ENCODE measurements at places on chromosomes 3 and 15.

- no peak for DNase-seq
- H3K4me3 ChIP-seq, result no peak overlapping the region
- H3K36me3 ChIP-seq, result peaks cover 26% of the 10 kb centered on the region
- H3K4me1 ChIP-seq, result peaks cover 86% of the 10 kb centered on the region
- no peaks in the 10 kb centered on the region for H3K27me3 ChIP-seq
- H3K27ac ChIP-seq, result peak overlapping the region; percentile 35
Measured at GRCh38 chr3:186095561-186096081, 13.3 kb downstream of the ETV5 start.

GRCh38 chr3:188687389-188687788 is 484.4 kb upstream of the TPRG1 start:
- no peaks in the 10 kb centered on the region for H3K36me3 ChIP-seq
- DNase-seq, result peak; percentile 23
- no peak overlapping the region for H3K4me3 ChIP-seq

GRCh38 chr3:152120601-152121269 is 148.0 kb upstream of the MBNL1 start:
- H3K36me3 ChIP-seq, result no peaks in the 10 kb centered on the region
- H3K27ac ChIP-seq, result no peak overlapping the region
- H3K4me3 ChIP-seq, result no peak overlapping the region
- no peak for DNase-seq
- H3K4me1 ChIP-seq, result no peaks in the 10 kb centered on the region
- H3K27me3 ChIP-seq, result no peaks in the 10 kb centered on the region

GRCh38 chr15:37940876-37941275 is 6.4 kb downstream of the TMCO5A start:
- no peak overlapping the region for H3K4me3 ChIP-seq
- H3K36me3 ChIP-seq, result no peaks in the 10 kb centered on the region
- peaks cover 3% of the 10 kb centered on the region for H3K4me1 ChIP-seq
- no peaks in the 10 kb centered on the region for H3K27me3 ChIP-seq

- H3K36me3 ChIP-seq, result no peaks in the 10 kb centered on the region
- H3K4me3 ChIP-seq, result no peak overlapping the region
- H3K27ac ChIP-seq, result no peak overlapping the region
- DNase-seq, result no peak
Measured at GRCh38 chr3:78178740-78179363, 1139.0 kb downstream of the ROBO2 start.

DNA sequence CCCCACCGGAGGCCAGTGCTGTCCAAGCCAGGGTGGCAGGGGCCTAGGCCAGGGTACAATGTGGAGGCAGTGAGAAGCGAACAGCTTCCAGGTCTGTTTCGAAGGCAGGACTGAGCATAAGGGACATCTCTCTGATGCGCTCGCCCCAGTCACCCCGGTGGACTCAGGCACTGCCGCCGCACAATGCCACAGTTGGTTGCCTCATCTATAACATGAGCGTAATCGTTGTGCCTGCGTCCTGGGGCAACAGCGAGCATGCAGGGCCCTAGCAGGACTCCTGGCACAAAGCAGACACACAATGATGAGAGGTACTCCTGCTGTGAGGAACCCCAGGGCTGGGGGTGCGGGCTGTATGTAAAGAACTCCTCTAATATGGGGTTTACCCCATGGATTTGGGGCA is 14.1 kb downstream of the HRH1 start:
- no peak overlapping the region for H3K4me3 ChIP-seq
- no peaks in the 10 kb centered on the region for H3K4me1 ChIP-seq
- no peak overlapping the region for H3K27ac ChIP-seq
- H3K36me3 ChIP-seq, result no peaks in the 10 kb centered on the region
- no peak for DNase-seq
- H3K27me3 ChIP-seq, result no peaks in the 10 kb centered on the region

- H3K4me3 ChIP-seq, result no peak overlapping the region
- H3K27ac ChIP-seq, result no peak overlapping the region
- DNase-seq, result no peak
- peaks cover 8% of the 10 kb centered on the region for H3K4me1 ChIP-seq
- H3K27me3 ChIP-seq, result no peaks in the 10 kb centered on the region
Measured at GRCh38 chr3:5023777-5024346, 44.6 kb downstream of the BHLHE40 start.

- H3K4me1 ChIP-seq, result peaks cover 4% of the 10 kb centered on the region
- no peak overlapping the region for H3K4me3 ChIP-seq
- no peak for DNase-seq
- H3K27me3 ChIP-seq, result no peaks in the 10 kb centered on the region
- no peak overlapping the region for H3K27ac ChIP-seq
- no peaks in the 10 kb centered on the region for H3K36me3 ChIP-seq
Measured at GRCh38 chr3:8353364-8353763, 148.3 kb upstream of the LMCD1 start.

All from WTC11 (cell line).